ENCODE measurements at places on chromosomes 6 and 20. TPM values are rescaled to one million over a fixed set of nuclear protein-coding genes. Genes with fewer than 3 reads are reported as not detected.

GRCh38 chr6:4817551-4817950, 41.3 kb downstream of the CDYL start:
- no peak overlapping the region for H3K27ac ChIP-seq
- DNase-seq = no peak
- no peaks in the 10 kb centered on the region for H3K36me3 ChIP-seq
- H3K4me1 ChIP-seq = peaks cover under 1% of the 10 kb centered on the region
- H3K27me3 ChIP-seq = no peaks in the 10 kb centered on the region

- H3K4me3 ChIP-seq = no peak overlapping the region
- no peaks in the 10 kb centered on the region for H3K36me3 ChIP-seq
- no peak overlapping the region for H3K27ac ChIP-seq
- H3K27me3 ChIP-seq = peaks cover 70% of the 10 kb centered on the region
- DNase-seq = no peak
- no peaks in the 10 kb centered on the region for H3K4me1 ChIP-seq
Measured at GRCh38 chr6:12929678-12930077, 213.1 kb downstream of the PHACTR1 start.

CALHM6 gene
- total RNA-seq = 1.4 TPM

GRCh38 chr20:14617123-14617522, 279.7 kb upstream of the FLRT3 start:
- peak overlapping the region; percentile 37 for H3K27ac ChIP-seq
- no peaks in the 10 kb centered on the region for H3K27me3 ChIP-seq
- DNase-seq = no peak

RHAG gene
- not detected for total RNA-seq

RIMS1 gene
- total RNA-seq = 1.4 TPM

GRCh38 chr6:149867876-149868640, 3.9 kb upstream of the LRP11 start:
- H3K36me3 ChIP-seq = peaks cover 9% of the 10 kb centered on the region
- peaks cover 14% of the 10 kb centered on the region for H3K4me1 ChIP-seq
- DNase-seq = peak; percentile 44
- no peaks in the 10 kb centered on the region for H3K27me3 ChIP-seq
- H3K4me3 ChIP-seq = no peak overlapping the region
- no peak overlapping the region for H3K27ac ChIP-seq

DNA sequence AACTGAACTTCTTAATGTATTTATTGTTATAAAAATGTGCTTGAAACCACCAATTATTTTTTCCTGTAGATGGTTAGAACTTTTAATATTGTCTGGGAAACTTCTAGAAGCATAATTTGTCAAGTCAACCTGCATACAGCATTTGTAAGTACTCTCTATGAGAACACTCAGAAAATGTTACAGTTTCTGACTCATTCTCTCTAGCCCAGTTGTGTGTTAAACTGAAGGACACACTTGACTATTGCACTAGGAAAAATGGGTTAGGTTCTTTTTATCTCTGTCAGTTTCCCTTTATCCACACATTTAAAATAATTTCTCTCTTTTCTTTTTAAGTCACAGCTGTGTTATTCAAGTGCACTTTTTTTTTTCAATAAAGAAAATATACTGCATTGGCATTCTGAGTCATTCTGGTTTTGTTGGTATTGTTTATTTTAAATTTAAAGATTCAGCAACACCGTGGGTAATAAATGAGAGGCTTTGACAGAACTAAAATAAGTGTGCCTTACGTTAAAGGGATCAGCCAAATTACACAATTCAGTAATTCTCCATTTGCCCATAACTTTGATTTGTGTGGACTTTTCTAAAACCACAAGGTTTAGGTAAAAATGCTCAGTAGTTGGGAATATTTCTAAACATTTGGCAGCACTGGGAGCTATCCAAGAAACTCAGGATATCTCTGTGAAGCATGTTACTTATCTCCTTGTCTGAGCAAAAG, 50.7 kb downstream of the OPN5 start:
- H3K27ac ChIP-seq = no peak overlapping the region
- no peak for DNase-seq
- H3K4me3 ChIP-seq = no peak overlapping the region
- H3K27me3 ChIP-seq = peaks cover 31% of the 10 kb centered on the region
- peaks cover 13% of the 10 kb centered on the region for H3K4me1 ChIP-seq

DNA sequence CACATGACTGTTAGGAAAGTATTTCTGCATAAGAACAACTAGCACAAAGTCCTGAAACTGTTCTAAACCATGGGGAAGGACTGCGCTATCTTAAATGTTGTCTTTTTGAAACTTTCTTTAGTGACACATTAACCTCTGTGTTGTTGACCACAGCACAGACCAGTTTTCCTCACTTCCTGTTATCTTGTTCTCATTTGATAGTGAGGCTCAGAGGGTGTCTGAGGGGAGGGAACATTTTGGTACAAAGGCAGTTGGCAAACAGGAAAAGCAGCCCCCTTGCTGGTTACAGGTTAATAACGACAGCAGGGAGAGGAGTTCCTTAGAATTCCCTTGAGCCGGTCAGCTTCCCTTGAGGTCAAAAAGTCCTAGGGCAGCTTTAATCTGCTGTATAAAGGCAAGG, 143.5 kb upstream of the BMP2 start:
- no peak overlapping the region for H3K4me3 ChIP-seq
- no peaks in the 10 kb centered on the region for H3K36me3 ChIP-seq

GRCh38 chr6:109820706-109821350, 129.7 kb downstream of the FIG4 start:
- H3K4me1 ChIP-seq = no peaks in the 10 kb centered on the region
- no peaks in the 10 kb centered on the region for H3K36me3 ChIP-seq
- DNase-seq = no peak

- DNase-seq = peak; percentile 16
- H3K4me1 ChIP-seq = peaks cover 19% of the 10 kb centered on the region
- H3K27me3 ChIP-seq = no peaks in the 10 kb centered on the region
- H3K4me3 ChIP-seq = peak overlapping the region; percentile 20
- no peaks in the 10 kb centered on the region for H3K36me3 ChIP-seq
- H3K27ac ChIP-seq = peak overlapping the region; percentile 71
Measured at GRCh38 chr6:157579467-157580031, 198.6 kb downstream of the ZDHHC14 start.

THBS2 gene
- total RNA-seq = not detected

TRAPPC3L gene
- not detected for total RNA-seq

- no peak for DNase-seq
- H3K4me3 ChIP-seq = no peak overlapping the region
- no peaks in the 10 kb centered on the region for H3K27me3 ChIP-seq
- peaks cover 26% of the 10 kb centered on the region for H3K4me1 ChIP-seq
- H3K36me3 ChIP-seq = no peaks in the 10 kb centered on the region
Measured at GRCh38 chr20:38278131-38278530, 17.6 kb upstream of the KIAA1755 start.

EPPIN gene
- total RNA-seq = not detected
